ENCODE measurements at places on chromosomes 2 and 18. TPM values are rescaled to one million over a fixed set of nuclear protein-coding genes. Genes with fewer than 3 reads are reported as not detected.

Gene NOP58
- total RNA-seq, result 84.7 TPM

Gene SPC25
- total RNA-seq, result 31.9 TPM

Gene SLC19A3
- 0.51 TPM for total RNA-seq

- DNase-seq, result no peak
Measured at GRCh38 chr2:44843086-44843485, 98.4 kb upstream of the SIX3 start.

Gene ABCG5
- not detected for total RNA-seq

DNA sequence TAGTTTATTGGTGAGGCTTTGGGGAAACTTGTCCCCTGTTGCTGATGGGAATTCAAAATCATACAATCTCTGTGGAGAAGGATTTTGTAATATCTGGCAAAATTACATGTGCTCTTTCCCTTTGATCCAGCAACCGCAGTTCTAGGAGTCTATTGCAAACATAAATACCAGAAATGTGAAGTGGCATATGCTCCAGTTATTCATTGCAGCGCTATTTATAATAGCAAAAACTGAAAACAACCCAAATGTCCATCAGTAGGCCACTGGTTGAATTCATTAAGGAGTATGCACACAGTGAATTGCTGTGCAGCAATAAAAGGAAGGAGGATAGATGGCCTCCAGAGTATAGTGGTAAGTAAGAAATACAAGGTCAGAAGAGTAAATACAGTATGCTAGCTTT lies 76.5 kb downstream of the HNRNPLL start:
- no peak for DNase-seq

DNA sequence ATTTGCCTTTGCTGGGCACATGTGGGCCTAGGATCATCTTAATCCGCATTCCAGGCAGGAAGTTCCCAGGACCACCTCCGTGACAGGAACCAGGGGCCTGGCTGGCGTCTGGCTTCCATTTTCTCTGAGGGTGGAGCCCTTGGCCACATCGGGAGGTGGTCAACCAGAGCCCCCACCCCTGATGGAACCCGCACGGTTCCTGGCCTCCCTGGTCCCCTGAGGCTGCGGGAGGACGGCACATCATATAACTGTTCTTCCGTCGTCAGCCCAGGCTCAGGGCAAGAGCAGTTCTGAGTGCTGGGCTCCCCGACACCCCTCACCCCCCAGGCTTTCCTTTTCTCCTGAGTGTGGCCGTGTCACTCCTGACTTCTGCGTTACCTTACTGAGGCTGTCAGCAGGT lies 13.5 kb downstream of the ESPNL start:
- no peak for DNase-seq

DNA sequence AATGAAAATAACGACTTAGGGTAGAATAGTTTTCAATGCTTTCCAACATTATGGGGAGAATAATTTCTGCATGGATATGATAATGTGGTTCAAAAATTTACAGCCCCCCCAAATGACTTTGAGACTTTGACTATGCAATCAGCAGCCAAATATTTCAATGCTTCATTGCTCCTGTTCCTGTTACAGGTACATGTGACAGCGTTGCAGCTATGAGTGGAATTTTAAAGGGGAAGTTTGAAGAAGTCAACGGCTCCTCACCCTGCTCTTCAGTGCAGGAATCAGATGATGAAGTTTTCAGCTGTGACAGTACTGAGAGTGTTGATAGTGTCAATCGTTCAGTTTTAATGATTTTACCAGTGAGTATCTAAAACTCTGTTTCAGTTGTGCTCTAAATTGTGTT lies 25.1 kb downstream of the CSRNP3 start:
- no peak for DNase-seq

Measured in H4 (cell line).